ENCODE measurements at places on chromosomes 16 and 17.

DNA sequence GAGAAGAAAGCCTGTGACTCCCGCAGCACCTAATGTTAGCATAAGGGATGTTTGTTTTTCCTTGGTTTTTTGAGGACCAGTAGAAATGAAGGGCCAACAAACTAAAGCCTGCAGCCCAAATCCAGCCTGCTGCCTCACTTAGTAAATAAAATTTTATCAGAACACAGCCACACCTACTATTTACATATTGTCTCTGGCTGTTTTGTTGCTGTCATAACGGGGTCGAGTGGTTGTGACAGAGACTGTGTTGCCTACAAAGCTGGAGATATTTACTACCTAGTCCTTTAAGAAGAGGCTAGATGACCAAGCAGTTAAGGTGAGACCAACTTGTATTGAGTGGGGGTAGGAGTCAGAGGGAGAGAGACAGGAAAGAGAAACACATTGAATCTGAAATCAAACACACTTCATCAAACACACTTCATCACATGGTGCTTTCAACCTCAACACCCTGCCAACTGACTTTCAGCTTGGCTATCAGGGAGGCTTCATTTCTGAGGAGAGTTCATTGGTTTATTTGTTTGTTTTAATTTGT, 546.3 kb upstream of the CDH11 start:
- no peak for DNase-seq

DNA sequence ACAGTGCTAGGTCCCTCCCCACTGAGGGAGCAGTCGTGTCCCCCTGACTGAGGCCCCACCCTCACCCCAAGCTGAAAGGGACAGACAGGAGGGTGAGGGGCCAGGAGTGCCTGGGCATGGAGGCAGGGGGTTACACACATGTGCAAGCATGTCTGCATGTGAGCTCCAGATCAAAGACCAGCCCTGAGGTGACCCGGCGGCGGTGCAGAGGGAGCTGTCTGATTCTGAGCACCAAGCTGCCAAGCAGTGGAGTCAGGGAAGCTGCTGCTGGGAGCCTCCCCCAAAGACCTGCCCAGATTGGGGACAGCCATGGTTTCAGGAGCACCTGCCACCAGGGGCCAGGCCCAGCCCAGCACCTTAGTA, 5.5 kb downstream of the DLX3 start:
- DNase-seq, result no peak

- no peak for DNase-seq
These were observed 57.8 kb upstream of the CDYL2 start for GRCh38 chr16:80862160-80862705.

GRCh38 chr17:31015639-31016038, 44.8 kb downstream of the RNF135 start:
- no peak for DNase-seq

- DNase-seq, result no peak
These were observed 9.8 kb upstream of the CD300E start for GRCh38 chr17:74633326-74633725.

DNA sequence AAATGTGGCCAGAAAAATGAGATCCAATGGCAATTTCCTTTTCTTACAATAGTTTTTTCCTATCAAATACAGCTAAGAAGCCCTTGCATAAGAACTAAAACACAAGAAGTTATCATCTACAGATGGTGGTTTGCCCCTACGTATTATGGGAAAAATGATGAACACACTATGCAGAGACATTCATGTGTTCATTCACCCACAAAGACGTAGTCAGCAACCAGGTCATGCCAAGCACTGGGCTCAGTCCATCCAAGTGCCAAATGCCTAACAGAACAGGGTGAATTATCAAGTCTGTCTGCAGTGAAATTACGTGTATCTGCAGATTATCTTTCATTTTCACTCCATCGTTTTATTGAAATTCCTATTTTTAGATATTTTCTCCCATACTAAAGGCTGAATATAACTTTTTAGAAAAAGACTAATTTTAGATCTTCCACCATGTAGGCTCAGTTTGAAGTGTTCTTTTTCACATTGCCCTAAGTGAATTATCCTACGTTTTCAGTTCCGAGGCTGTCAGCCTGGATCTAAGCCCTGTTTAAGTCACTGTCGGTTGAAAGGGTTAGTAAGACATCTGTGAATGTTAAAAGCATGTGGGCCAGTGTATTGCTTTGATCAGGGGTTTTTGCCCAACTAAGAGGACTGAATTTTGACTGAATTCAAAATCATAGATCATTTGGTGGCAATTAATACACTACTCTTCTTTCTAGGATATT, 78.1 kb upstream of the DHX40 start:
- DNase-seq, result no peak

DNA sequence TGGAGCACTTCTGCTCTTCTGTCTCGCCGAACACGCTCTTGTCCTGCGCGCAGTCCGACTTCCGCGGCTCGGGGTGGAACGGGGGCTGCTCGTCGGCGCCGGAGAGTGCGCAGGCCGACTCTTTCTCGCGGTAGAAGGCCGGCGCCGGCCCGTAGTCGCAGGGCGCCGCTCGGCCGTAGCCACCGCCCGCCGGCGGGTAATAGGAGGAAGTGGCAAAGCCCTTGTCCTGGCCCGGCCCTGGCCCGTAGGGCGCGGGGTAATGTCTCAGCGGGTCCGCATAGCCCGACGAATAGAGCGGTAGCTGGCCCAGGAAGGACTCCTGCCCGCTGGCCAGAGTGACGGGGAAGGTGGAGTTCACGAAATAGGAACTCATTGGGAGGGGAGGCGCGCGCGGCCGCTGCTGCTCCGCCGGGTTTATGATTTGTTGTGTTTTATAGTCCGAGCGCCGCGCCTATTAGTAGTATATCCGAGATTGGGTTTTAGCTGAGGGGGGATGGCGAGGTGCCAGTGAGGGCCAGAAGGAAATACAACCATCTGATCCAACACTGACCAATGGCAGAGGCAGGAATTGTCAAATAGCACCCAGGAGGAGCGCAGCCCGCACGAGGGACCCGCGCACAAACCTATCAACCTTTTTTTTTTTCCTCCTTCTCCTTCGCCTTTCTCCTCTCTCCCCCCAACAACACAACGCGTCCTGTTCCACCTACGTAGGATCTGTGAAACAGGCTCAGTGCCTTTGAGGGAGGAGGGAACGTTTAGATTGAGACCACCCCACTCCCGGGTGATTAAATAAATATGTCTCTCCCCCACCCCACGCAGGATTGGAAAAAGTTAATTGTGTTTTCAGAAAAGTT, 4.4 kb upstream of the HOXB5 start:
- no peak for DNase-seq

DNA sequence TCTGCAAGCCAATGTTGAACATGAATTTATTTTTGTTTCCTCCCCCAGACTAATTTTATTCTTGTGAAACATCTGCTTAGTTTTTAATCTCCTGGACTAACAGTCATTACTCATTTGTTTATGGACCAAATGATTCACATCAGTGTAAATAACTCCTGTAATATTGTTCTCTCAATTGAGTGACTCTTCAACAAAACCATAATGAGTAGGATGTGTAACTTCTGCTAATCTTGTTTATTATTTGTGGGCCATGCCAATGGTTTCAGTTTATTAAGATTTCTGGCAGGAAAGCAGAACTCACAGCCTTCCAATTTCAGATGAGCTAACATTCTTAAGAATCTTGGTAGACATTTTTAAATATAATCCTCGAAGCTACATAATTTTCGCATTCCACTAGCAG, 1216.3 kb upstream of the GOT2 start:
- no peak for DNase-seq

DNA sequence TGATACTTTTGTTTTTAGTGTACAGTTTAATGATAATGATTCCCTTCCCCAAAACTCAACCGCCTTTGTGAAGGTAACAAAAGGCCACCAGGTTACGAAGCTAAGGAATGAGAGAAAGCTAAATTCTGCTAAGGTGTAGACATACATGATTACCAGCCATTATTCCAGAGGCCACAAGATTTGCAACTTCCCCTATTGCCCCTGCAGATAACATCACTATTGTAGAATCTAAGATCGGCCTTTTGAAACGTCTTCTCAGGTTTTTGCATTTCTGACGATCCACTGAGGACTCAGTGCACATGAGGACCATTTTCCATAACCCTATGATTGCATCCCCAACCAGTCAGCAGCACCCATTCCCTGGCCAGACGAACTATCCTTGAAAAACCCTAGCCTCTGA, 33.9 kb upstream of the SNN start:
- no peak for DNase-seq

- DNase-seq, result no peak
These were observed 5.5 kb upstream of the HOXB8 start for GRCh38 chr17:48620461-48621139.

- no peak for DNase-seq
These were observed 539 bp upstream of the GABARAPL2 start for GRCh38 chr16:75565640-75566039.

DNA sequence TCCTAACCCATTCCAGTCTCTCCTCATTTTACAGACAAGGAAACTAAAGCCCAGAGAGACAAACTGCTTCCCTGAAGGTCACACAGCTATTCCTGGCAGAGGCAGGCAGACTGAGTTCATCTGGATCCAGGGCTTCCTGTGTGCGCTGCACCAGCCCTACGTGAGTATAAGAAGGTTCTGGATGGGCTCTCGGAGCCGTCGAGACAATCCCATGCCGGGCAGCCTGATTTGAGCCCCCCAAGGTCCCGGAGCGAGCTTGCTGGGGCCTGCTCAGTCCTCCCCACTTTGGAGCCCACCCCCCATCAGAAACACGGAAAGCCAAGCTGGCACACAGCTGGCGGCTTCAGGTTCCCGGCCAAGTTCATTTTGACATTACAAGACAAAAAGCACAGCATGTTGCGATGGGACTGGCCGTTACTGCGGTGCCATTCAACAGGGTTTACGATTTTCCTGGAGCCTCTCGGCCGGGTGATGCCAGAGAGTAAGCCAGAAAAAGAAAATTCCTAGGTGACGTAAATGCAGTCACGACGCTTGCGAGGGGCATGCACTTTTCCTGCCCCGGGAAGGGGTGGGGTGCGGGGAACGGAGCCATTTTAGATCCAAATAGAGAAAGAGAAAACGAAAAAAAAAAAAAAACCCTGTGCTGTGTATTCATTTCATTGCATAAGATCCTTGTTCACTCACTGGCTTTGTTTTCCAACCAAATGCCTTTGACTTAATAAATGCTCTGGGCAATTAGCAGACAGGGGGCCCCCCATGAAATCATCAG, 167.1 kb upstream of the FOXF1 start:
- DNase-seq, result no peak

DNA sequence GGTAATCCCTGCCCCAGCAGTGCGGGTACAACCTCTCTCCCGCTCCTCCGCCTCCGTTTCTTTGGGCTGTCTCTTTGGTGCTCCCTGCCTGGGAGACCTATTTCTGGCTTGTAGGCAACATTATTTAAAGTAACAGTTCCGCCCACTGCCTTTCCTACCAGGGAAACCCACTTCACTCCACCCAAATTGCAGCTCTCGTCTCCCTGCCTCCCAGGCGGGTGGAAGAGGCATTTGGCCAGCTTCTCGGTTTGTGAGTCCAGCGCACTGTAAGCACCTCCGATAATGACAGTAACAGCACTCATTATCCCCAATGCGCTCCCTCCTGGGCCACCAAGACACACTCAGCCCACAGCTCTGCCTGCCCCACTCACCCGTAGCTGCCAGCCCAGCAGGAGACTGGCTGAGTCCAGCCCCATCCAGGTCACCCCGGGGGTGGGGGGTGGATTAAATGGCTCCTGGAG, 165.1 kb upstream of the CDC42EP4 start:
- DNase-seq, result no peak

- DNase-seq, result peak; percentile 17
These were observed 87.8 kb upstream of the NOL11 start for GRCh38 chr17:67629971-67630320.

DNA sequence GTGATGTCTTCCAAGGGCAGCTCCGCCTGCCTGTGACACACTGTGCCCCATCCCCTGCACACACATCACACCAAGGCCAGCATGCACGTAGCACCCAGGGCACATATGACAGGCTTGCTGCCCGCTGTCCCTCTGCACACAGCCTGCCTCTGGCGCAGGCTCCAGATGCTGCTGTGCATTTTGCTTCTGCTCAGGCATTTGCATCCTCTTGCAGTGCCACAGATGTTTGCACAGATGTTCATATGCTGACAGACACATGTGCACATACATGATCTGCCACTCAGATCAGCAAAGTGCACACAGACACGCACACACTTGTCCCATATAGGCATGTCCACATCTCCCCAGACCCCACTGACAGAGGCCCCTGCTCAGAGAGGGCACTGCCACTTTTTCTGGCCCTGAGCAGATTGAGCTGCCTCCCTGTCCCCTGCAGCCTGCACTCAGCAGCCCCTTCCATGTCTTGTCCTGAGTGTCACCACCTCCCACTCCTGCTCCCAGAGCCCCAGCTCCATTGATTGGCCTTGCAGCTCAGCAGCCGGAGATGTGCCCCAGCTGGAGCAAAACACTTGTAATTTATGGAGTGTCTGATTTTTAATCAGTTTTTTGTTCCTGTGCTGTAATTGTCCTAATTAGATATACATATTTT, 115.1 kb upstream of the RPL38 start:
- no peak for DNase-seq

- DNase-seq, result peak; percentile 29
These were observed 1.5 kb downstream of the FLCN start for GRCh38 chr17:17235212-17236174.

- DNase-seq, result no peak
These were observed 8.2 kb upstream of the GGA2 start for GRCh38 chr16:23518435-23518891.

DNA sequence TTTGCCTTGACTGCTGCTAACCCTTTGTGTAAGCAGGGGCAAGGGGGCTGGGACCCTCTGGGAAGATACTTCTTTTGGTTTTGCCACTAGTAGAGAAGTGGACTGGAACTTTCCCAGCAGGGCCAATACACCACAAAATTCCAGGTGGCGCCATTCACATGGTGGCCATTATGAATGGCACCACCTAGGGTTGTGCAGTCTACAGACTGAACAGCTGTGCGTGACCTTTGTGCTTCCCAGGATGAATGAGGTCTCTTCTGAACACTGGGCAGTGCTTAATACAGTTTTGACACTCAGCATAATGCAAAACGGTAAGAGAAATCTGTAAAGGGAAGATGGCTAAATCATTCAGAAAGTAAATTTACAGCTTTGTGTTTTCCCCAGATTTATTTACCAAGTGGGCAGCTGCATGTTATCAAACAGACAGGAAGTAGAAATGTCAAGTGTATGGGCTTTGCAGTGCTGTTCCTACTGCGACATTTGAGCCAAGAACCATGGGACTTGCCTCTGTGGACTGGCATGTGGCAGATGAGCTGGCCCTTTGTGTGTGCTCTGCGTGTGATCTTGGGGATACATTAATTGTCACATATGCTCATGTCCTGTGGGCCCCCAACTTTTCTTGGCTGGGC, 9.2 kb downstream of the SYT17 start:
- DNase-seq, result no peak

GRCh38 chr17:48215583-48216139, 108.1 kb downstream of the SNX11 start:
- DNase-seq, result no peak

GRCh38 chr16:50478075-50478772, 70.0 kb upstream of the NKD1 start:
- DNase-seq, result no peak

All from smooth muscle cell of the brain vasculature (primary cell).